ENCODE measurements at places on chromosomes 7 and 10.

DNA sequence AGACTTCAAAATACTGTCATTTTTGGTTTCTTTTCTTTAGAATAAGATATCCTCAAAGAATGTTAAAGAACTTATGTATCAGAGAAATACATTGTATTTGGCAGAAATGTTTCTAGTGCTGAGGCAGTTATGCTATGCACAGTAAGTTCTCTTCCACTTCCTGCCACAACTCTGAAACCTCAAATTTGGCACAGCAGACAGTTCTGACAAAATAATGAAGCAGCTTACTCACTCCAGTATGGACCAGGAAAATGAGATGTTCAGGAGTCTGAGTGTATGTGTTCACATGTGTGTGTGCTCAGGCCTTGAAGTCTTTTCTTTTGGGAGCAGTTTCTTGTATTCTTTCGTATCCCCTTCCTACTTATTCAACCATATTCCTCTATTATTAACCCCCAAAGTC, 197.0 kb upstream of the AGK start:
- DNase-seq, result no peak

DNA sequence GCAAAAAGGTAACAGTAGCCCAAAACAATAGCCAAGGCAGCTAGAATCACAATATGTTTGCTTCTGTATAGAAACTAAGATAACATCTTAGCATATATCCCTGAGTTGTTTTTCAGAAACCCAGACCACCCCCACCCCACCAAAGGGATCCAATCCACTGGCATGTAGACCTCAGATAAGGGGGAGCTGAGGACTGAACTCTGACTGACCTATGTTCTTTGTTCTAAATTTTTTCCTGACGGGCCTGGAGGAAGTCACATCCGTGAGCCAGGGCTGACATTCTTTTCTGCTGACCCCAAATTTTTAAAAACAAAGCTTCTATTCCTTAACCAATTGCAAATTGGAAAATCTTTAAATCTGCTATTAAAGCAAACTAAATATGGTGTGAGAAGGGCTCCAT, 493.9 kb upstream of the IGFBP3 start:
- DNase-seq, result no peak

GRCh38 chr7:101939136-101939695, 121.8 kb downstream of the CUX1 start:
- no peak for DNase-seq

- DNase-seq, result no peak
Measured at GRCh38 chr10:62766386-62766785, 38.1 kb upstream of the ADO start.

GRCh38 chr10:13587391-13587790, 626 bp downstream of the PRPF18 start:
- peak; percentile 36 for DNase-seq

- DNase-seq, result no peak
Measured at GRCh38 chr7:159098424-159098786, 46.3 kb downstream of the VIPR2 start.

- DNase-seq, result no peak
Measured at GRCh38 chr10:62764011-62764410, 40.5 kb upstream of the ADO start.

DNA sequence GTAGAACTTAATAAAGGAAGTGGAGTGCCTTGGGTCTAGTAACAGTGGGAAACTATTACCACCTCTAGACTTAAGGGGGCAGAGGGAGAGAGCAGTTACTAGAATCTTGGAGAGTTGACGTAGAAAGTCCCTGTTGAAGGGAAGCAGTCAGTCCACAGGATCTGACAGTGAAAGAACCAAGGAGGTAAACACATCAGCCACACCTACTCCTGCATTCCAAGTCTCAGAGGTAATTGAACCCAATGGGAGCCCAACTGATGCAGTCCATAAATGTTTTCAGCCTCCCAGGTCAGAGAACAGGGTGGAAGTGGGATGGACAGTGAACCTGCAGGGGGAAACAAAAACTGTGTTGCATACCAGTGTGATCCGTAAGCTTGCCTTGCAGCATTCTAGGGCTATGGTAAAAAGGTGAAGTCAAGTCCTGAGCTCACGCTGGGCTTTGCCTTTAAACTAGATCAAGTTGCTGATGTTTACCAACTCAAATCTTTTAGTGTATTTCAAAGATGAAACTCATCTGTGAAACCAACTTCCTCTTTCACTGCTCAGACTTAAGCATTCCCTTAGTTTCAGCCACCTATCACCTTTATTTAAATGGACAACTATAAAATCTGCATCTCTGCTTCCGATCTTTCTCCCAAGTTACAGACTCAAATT, 57.2 kb downstream of the SLC16A12 start:
- DNase-seq, result no peak

GRCh38 chr7:73517241-73517995, 4.7 kb downstream of the BAZ1B start:
- DNase-seq, result no peak

DNA sequence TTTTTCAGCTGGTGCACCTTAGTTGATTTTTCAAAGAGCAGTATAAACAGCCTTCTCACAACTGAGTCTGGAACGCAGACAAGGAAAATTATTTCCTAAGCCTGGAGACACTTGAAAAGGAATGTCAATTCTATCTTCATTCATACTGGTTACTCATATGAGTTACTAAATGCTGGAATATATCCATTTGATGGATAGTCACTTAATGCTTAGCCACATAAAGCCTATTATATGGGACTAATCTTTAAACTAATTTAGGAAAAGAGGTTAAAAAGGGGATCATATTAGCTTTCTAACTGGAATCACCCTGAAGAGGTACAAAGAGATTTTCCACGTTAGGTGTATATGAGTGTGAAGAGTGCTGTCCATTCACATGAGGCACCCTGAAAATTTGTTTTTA, 1.7 kb upstream of the HOXA4 start:
- DNase-seq, result no peak

GRCh38 chr7:21939858-21940372, 5.8 kb downstream of the CDCA7L start:
- no peak for DNase-seq

DNA sequence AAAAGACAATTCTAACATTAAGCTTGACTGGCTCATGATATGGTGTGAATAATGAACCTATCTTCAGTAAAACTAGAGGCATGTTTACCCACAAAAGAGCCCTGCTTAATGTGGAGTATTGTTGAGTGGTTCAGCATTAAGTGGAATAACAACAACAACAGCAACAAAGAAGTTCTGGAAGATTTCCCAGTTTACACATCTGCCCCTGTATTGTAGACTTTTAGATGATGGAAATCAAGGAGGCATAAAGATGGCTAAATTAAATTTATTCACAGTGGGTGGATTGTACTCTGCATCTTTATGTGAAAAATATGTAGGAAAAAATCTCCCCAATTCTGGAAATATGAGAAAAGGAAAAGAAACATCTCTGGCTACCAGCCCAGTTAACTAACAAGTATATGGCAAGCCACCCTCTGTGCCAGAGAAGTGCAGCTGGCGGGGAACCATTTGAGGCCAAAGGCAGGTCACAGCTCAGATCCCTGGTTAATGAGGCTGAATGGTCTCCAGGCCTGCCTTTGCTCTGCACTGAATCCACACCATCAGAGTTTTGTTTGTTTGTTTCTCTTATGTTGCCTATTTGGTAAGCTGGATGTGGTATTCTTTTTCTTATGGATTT, 186.0 kb downstream of the SEMA3D start:
- DNase-seq, result no peak

DNA sequence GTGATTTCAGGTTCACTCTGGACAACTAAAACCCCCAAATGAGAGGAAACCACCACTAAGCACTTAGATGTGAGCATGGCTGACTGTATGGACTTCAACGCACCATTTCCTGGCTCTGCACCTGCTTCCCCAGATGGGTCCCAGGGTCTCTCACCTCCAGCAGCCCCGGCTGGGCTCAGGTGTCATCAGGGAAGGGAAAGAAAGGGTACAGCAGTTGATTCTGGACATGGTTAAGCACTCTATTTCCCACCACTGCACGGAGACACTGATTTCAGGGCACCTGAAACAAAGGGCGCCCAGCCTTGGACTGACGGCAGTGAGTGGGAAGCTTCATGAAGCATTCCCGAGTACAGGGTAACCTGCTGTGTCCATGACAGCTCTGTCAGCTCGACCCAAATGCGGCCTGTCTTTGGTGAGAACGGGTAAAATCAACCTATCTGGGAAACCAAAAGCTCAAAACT, 19.0 kb downstream of the FAM53B start:
- no peak for DNase-seq

DNA sequence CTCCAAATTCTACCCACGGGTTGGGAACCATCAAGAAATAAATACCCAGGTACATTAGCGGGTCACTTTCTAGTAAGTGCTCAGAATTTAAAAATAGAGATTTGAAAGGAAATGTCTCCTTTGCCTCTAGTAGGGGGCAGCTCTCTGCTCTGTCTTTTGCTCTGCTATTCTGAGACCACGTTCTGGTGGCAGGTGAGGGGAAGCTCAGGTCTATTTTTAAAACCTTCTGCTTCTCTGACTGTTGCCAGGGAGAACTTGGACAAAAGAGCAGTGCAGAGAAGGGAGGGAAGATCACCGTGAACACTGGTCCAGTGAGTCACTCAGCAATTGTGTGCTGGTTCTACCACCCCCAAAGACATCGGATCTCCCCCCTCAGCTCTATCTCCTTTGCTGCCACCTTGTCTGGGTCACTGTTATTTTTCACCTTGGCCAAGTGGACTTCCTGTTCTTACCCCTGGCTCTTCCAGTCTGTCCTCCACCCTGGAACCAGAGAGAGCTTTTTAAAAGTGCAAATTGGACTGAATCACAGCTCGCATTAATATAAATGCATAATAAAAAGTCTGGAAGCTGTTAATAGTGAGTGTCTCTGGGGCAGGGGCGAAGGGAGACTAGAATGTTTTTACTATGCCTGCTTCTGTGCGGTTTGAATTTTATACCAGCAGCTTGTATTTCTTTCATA, 72.4 kb upstream of the LOXL4 start:
- no peak for DNase-seq

DNA sequence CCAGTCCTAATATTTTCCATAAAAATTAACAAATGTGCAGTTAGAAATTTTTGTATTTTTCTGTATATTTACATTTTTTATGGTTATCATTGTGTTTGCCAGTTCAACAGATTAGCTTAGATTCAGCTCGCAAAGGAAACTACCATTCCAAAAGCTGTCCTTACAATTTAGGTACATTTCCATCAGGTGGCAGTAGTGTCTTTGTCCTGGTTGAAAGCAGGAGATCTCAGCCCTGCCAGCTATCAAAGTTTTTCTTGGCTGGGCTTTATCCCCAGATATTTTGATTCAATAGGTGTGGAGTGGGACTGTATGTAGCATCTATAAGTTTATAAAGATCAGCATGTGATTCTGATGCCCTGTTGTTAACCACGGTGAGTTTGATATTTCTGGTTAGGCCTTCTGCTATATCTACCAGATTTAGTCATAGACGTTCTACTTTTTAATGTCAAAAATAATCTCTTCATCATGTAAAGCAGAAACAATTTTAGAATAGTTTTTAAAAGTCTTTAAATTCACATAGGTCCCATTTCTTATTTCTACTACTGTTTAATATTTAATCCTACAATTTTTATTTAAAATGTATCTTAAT, 15.5 kb upstream of the ICA1 start:
- no peak for DNase-seq

GRCh38 chr10:88707429-88708155, 1.5 kb downstream of the LIPK start:
- DNase-seq, result no peak

DNA sequence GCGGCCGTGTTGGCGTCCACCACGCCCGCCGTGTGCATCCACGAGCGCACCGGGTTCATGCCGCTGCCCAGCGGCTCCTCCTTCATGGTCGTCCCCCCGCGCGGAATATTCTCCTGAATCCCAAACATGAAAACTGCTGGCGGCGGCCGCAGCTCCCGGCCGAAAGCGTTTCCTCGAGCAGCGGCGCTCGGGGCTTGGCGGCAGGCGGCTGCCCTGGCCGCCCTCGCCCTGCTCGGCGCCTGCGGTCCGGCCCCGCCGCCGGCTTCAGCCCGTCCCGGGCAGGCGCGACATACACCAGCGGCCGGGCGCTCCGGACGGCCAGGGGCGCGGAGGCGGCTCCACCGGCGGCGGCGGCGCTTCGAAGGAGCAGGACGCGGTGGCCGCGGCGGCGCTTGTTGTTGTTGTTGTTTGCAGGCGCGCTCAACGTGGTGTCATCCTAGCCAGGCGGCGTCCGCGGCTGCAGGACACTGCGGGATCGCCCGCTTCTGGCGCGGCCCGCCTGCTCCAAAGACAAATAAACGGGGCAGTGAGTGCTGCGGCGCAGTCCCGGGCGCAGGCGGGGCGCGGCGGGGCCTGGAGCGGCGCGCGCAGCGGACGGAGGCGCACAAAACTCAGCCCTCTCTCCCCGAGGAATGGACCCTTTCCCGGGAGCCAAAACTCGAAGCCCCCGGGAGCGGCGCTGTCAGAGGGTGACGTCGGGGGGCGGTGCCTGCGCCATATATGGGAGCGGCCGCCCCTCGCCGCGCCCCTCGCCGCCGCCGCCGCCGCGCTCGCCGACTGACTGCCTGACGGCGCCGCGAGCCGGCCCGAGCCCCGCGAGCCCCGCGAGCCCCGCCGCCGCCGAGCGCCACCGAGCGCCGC, at the start of gene EBF3:
Gene EBF3, minus strand, starts transcription at position 634 of the 861 bp plus-strand sequence. Its CDS starts 506 bp downstream, at position 128.
- peak; percentile 88 for DNase-seq

DNA sequence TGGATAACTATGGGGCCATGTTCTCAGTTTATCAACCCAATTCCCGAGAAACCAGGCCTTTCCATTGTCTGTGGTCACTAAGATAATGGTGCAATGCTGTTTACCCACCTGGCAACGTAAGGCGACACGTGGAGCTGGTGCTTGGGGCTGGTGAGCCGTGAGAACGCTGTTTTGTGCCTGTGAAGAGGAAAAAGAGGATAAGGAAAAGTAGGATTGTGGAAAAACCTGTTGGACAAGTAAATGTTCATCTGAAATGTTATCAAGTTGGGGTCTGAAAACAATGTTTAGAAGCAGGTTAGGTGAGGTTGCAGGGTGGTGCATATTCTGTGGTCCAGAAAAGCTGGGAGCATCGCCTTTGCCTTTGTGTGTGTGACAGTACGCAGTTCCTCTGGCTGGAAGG, 88.5 kb downstream of the PPP1R17 start:
- DNase-seq, result no peak

- no peak for DNase-seq
Measured at GRCh38 chr10:58473976-58474375, 38.7 kb upstream of the BICC1 start.

GRCh38 chr7:107661081-107661864, 645 bp downstream of the SLC26A4 start:
- peak; percentile 84 for DNase-seq

Measured in SK-N-SH (cell line).